ENCODE measurements at places on chromosomes 3 and 15.

GRCh38 chr3:12969486-12969885, 103.7 kb downstream of the IQSEC1 start:
- H3K27me3 ChIP-seq = no peaks in the 10 kb centered on the region
- no peak for DNase-seq
- H3K4me1 ChIP-seq = peaks cover 34% of the 10 kb centered on the region
- no peaks in the 10 kb centered on the region for H3K36me3 ChIP-seq
- no peak overlapping the region for H3K4me3 ChIP-seq

DNA sequence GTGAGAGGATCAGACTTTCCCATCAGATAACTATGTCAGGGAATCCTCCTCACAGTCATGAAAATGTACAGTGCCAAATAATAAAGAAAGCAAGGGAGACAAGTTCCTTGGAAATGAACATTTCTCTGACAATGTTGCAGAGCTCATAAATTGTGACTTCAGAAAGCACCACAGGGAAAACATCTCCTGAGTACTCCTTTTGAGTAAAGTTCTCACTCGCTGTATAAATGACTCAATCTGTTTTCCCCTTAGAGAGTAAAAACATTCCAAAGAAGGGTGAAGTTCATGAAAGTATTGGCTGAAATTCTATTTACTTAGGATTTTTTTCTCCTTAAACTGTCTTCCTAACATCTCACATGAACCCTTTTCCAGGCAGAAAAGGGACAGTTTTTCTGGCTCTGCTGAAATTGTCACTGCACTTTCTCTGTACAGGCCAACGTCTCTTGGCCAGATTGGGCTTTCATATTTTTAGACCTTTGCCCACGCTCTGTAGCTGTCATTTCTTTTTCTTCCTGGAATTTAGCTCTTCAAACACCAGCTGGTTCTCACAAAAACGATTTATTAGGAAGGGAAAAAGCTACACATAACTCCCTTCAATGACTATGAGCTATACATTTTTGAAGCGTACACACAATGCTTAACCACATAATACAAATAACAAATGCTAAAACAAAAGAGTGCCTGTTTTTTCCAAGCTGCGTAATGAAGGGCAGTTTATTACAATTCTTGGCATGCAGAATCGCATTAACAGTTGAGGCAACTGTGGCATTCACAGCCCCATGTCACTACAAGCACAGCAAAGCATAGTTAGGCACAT, 216.1 kb downstream of the ATP8B4 start:
- H3K27me3 ChIP-seq = peaks cover 9% of the 10 kb centered on the region
- no peaks in the 10 kb centered on the region for H3K36me3 ChIP-seq
- H3K27ac ChIP-seq = no peak overlapping the region
- DNase-seq = no peak

GRCh38 chr3:153397794-153398193, 235.8 kb downstream of the RAP2B start:
- H3K4me1 ChIP-seq = peaks cover 19% of the 10 kb centered on the region
- no peak overlapping the region for H3K27ac ChIP-seq
- H3K4me3 ChIP-seq = no peak overlapping the region
- DNase-seq = no peak

GRCh38 chr3:44939581-44940036, 36.4 kb downstream of the ZDHHC3 start:
- no peak for DNase-seq
- no peaks in the 10 kb centered on the region for H3K4me1 ChIP-seq
- no peak overlapping the region for H3K4me3 ChIP-seq
- no peaks in the 10 kb centered on the region for H3K27me3 ChIP-seq
- peaks cover 24% of the 10 kb centered on the region for H3K36me3 ChIP-seq
- no peak overlapping the region for H3K27ac ChIP-seq

DNA sequence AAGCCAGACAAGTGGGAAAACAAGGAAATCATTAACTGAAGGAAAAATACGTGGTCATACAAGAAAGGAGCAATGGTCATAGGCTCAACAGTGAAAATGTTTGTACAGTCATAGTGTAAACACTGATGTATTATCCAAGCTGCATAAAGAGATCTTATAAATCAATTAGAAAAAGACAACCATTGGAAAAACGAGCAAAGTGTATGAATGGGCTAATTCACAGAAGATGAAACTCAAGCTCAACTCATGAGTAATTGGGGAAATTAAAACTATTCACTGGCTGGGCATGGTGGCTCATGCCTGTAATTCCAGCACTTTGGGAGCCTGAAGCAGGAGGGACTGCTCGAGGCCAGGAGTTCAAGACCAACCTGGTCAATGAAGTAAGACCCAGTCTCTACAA, 6.4 kb upstream of the IGF2BP2 start:
- H3K27me3 ChIP-seq = peaks cover 35% of the 10 kb centered on the region
- DNase-seq = no peak
- no peaks in the 10 kb centered on the region for H3K36me3 ChIP-seq
- H3K4me3 ChIP-seq = no peak overlapping the region

- peak overlapping the region; percentile 87 for H3K4me3 ChIP-seq
- DNase-seq = peak; percentile 39
- peaks cover 40% of the 10 kb centered on the region for H3K4me1 ChIP-seq
Observed at GRCh38 chr3:127588806-127589577, 1.5 kb downstream of the TPRA1 start.
